ENCODE measurements at places on chromosomes 4 and X. TPM values are rescaled to one million over a fixed set of nuclear protein-coding genes. Genes with fewer than 3 reads are reported as not detected.
A peak's percentile ranks its signal among the peaks of the same experiment; 100 is the strongest.

DNA sequence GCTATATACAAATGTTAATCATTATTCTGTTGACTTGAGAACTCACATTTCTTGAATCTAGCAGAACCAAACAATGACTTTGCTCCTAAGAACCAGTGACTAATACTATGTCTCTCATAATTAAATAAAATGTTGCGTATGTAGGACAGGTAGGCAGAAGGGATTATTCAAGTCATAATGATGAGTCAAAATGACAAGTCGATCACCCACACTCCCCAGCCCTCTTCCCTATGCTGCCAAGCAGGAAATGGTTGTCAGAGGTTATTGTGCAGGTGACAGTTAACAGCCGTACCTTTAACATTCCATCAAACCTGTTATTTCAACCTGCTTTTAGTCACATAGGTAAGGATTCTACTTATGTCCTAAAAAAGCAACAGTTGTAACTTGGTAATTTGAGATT, 22.0 kb upstream of the STK26 start:
- peaks cover 23% of the 10 kb centered on the region for H3K27me3 ChIP-seq
- DNase-seq, result no peak
- no peaks in the 10 kb centered on the region for H3K36me3 ChIP-seq
- no peak overlapping the region for H3K27ac ChIP-seq

Gene CT45A10
- polyA plus RNA-seq, result not detected

Gene NPY5R
- polyA plus RNA-seq, result not detected

Gene NPNT
- polyA plus RNA-seq, result not detected

DNA sequence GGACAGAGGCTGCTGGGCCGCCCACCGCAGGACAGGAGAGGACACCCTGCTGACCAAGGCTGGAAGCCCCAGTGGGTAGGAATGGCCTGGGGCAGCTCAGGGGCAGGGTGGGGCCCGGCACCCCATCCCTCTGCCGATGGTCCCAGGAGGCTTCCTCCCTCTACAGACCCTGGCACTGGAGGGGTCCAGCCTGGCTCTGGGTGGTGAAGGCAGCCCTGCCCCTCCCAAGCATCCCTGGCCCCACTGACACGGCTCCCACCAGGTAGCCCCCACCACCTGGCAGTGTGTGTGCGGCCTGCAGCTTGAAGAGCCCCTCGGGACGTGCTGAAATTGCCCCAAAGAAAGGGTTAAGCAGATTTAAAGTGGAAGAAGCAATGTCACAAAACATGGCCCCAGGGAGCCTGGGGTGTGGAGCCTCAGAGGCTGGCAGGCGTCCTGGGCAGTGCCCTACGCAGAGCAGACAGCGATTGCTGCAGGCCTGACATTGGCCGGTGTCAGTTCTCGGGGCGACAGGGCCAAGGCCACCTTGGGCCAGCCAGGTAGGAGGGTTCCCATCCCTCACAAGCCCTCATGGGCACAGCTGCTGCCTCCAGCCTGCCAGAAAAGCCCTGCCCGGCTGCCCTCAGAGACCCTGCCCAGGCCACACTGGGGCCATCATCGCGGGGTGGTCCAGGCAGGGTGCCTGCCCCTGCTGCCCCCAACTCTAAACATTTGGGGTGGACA, 80.5 kb downstream of the FAM53A start:
- H3K27me3 ChIP-seq, result no peaks in the 10 kb centered on the region
- H3K36me3 ChIP-seq, result no peaks in the 10 kb centered on the region
- no peak overlapping the region for H3K27ac ChIP-seq
- no peak for DNase-seq
- no peaks in the 10 kb centered on the region for H3K4me1 ChIP-seq

Gene TAF7L
- polyA plus RNA-seq, result not detected

Gene FGF5
- not detected for polyA plus RNA-seq

Gene GPR82
- polyA plus RNA-seq, result 2.0 TPM

DNA sequence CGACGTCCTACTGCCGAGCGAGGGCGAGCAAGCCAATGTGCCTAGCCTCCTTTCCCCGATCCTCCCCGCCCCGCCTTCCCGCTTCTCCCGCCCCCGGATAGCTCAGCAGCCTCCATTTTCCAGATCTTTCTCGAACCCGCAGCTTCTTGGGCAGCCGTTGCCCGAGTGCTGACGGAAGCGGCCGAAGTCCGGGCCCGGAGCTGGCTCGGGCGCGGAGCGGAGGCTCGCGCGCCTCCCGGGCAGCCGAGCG, 172 bp upstream of the HSPA4L start:
- no peak for DNase-seq
- peaks cover 34% of the 10 kb centered on the region for H3K4me1 ChIP-seq
- peak overlapping the region; percentile 86 for H3K4me3 ChIP-seq
- peaks cover 34% of the 10 kb centered on the region for H3K27me3 ChIP-seq
- H3K27ac ChIP-seq, result no peak overlapping the region

GRCh38 chrX:23978491-23978890, 48.5 kb downstream of the KLHL15 start:
- H3K4me3 ChIP-seq, result no peak overlapping the region
- H3K27me3 ChIP-seq, result no peaks in the 10 kb centered on the region
- no peak overlapping the region for H3K27ac ChIP-seq
- no peak for DNase-seq
- H3K4me1 ChIP-seq, result no peaks in the 10 kb centered on the region

DNA sequence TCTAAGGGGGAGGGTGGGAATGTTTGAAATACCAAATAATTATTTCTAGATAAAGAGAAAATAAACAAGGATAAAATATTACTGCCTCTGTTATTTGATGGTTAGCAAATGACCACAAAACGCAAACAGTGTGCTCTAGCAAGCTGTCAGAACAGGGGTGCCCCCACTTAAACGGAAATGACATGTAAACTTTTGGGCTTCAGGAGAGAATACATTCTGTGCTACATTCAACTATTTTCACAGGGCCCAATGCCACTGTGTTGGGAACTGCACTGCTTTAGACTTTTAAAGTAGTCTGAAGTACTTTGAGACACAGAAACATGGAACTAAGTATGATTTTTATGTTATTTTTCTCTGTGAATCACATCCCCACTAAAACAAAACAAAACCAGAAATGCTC, 14.1 kb downstream of the CD40LG start:
- H3K4me1 ChIP-seq, result peaks cover 18% of the 10 kb centered on the region
- H3K27ac ChIP-seq, result no peak overlapping the region
- no peak for DNase-seq
- no peaks in the 10 kb centered on the region for H3K27me3 ChIP-seq
- no peak overlapping the region for H3K4me3 ChIP-seq
- peaks cover 14% of the 10 kb centered on the region for H3K36me3 ChIP-seq

DNA sequence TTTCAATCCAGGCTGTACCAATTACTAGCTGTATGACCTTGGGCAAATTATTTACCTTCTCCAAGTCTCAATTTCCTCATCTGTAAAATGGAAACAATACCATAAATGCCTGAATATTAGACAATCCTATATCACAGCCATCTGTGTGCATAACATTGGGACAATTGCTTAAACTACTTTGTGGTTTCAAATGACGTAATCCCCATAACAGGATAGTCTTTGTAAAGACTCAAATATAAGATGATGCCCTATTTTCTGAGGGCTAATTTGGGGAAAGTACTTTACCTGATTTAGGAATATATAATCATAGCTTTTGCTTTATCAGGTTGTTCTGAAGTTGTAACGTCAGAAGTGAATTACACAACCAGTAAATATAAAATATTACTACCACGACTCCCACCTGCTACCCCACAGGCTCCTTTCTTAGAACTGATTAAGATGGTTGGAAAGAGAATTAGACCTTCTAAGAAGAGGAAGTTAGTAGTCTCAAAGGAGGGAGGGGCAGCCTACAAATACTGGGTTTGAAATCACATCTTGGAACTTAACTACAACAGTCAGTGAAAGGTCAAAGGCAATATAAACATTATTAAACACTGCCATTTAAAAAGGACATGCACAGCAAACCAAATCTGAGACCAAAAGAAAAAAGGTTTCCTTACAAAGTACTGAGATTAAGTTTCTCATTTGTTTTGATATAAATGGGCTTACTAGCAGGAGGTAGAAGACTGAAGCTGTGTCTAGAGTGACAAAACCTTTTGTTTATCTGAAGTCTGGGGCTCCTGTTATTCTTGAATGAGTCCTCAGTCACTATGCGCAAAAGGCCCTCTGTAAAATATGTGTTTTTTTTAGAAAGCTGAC, 215.0 kb downstream of the SCFD2 start:
- H3K36me3 ChIP-seq, result no peaks in the 10 kb centered on the region
- no peaks in the 10 kb centered on the region for H3K4me1 ChIP-seq
- no peak overlapping the region for H3K4me3 ChIP-seq
- H3K27me3 ChIP-seq, result no peaks in the 10 kb centered on the region
- no peak overlapping the region for H3K27ac ChIP-seq

DNA sequence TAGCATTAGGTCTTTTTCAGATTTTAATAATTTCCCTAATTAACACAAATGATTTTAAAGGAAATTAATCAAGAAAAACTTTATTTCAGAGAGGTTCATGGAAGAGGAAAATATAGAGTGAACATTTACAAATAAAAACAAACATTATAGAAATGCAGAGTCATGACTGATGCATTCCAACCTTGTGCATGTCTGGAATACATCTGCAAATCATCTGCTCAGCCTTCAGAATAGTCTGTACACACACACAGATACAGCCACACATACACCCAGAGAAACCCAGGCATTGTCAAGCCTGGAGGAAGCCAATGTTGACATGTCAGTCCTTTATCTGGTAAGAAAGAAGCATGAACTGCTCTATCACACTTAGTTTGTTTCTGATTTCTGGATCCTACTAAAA, 61.3 kb upstream of the NFKB1 start:
- H3K4me3 ChIP-seq, result no peak overlapping the region
- no peak for DNase-seq
- no peaks in the 10 kb centered on the region for H3K36me3 ChIP-seq
- H3K4me1 ChIP-seq, result no peaks in the 10 kb centered on the region

Gene KLHL13
- polyA plus RNA-seq, result 0.41 TPM

DNA sequence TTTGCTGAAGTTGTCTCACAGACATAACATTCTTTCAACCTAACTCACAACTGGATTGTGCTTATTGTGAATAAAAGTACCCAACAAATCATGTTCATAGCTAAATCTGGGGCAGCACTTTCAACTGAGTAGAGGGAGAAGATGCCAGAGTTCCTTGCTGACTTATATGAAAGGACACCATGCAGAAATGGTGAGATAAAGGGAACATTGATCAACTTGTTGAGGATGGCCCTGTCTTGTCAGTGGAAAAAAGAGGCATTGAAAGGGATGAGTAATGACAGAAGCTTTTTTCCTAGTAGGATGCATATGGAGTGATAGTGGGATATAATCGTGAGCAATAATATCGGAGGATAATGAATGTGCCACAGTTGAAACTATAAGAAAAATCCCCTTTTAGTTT, 221.7 kb downstream of the ARHGAP24 start:
- DNase-seq, result no peak
- no peak overlapping the region for H3K4me3 ChIP-seq
- peaks cover 43% of the 10 kb centered on the region for H3K4me1 ChIP-seq

Gene ZNF732
- not detected for polyA plus RNA-seq

DNA sequence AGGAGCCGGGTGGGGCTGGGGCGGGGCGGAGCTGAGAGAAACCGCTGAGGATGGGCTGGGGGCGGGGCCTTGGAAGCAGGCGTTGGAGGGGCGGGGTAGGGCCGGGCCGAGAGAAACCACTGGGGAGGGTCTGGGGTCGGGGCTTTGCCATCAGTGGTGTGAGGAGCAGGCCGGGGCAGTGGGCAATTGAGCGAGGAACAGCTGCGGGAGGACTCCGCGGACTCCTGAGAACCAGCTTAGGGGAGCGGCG, 1.3 kb upstream of the EOLA2 start:
- peaks cover 16% of the 10 kb centered on the region for H3K4me1 ChIP-seq

DNA sequence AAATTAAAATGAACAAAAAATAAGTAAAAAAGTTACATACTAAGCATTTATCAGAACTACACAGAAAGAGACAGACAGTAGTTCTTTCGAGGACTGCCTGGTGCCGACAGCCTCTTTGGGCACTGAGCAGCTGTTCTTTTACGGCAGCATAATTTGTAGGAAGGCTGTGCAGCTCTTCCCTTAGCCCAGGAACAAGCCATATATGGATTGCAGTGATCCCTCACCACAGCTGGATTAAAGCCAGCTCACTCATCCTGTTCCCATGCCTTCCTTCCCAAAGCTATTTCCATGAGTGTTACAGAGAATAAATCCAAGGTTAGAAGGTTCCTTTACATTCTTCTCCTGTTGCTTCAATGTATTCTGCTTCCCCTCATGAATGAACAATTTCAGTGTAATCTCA, 71.7 kb downstream of the DDX60L start:
- H3K36me3 ChIP-seq, result peaks cover 97% of the 10 kb centered on the region
- H3K4me3 ChIP-seq, result no peak overlapping the region
- no peak overlapping the region for H3K27ac ChIP-seq
- no peaks in the 10 kb centered on the region for H3K27me3 ChIP-seq

DNA sequence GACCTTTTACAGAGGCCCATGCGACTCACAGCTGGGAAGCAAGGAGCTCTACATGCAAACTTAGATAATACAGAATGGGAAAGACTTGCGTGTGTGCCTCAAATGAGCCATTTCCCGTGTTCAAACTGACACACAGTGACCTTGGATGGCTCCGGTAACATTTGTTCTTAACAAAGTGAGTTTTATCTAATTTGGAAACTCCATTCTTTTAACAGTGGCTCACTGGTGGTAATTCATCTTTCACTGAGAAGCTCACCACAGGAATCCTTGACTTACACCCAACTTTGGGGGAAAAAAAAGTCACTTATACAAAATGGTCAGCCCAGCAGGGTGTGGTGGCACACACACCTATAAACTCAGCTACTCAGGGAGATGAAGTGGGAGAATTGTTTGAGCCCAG, 190.6 kb downstream of the LDB2 start:
- H3K4me1 ChIP-seq, result no peaks in the 10 kb centered on the region
- no peaks in the 10 kb centered on the region for H3K36me3 ChIP-seq
- H3K27ac ChIP-seq, result no peak overlapping the region
- no peak overlapping the region for H3K4me3 ChIP-seq
- H3K27me3 ChIP-seq, result no peaks in the 10 kb centered on the region

- H3K4me1 ChIP-seq, result no peaks in the 10 kb centered on the region
- no peaks in the 10 kb centered on the region for H3K27me3 ChIP-seq
- DNase-seq, result no peak
- no peak overlapping the region for H3K27ac ChIP-seq
- peaks cover 32% of the 10 kb centered on the region for H3K36me3 ChIP-seq
- H3K4me3 ChIP-seq, result no peak overlapping the region
Measured at GRCh38 chr4:67522230-67522629, 23.1 kb downstream of the CENPC start.
